Activated CD4-positive, CD25-positive, alpha-beta regulatory T cell treated with anti-CD3 and anti-CD28 coated beads, Interleukin-2, amount 50 U/mL, for 16 hours (primary cell): ENCODE measurements at places on chromosomes 2 and 18.

GRCh38 chr2:8003462-8004075 is 678.3 kb upstream of the ID2 start:
- no peak for DNase-seq

DNA sequence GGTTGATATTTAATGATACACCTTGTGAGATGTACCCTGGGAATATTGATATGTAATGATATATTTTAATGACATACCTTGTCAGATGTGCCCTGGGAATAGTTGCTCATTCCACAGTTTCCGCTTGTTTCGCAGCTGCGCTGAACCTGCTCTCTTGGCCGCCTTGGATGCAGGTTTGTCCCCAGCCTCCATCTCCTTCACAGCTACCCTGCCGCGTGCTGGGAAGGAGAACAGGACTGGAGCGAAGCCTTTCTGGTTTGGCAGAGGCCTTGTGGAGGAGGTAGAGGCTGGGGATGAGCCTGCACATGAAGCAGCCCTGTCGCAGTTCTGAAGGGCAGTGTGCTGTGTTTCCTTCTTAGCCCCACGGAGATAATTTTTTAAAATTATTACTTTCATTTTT is 14.6 kb downstream of the ATG4B start:
- DNase-seq = no peak

- DNase-seq = no peak
These were observed 181.6 kb upstream of the GALNT5 start for GRCh38 chr2:157075924-157076323.

DNA sequence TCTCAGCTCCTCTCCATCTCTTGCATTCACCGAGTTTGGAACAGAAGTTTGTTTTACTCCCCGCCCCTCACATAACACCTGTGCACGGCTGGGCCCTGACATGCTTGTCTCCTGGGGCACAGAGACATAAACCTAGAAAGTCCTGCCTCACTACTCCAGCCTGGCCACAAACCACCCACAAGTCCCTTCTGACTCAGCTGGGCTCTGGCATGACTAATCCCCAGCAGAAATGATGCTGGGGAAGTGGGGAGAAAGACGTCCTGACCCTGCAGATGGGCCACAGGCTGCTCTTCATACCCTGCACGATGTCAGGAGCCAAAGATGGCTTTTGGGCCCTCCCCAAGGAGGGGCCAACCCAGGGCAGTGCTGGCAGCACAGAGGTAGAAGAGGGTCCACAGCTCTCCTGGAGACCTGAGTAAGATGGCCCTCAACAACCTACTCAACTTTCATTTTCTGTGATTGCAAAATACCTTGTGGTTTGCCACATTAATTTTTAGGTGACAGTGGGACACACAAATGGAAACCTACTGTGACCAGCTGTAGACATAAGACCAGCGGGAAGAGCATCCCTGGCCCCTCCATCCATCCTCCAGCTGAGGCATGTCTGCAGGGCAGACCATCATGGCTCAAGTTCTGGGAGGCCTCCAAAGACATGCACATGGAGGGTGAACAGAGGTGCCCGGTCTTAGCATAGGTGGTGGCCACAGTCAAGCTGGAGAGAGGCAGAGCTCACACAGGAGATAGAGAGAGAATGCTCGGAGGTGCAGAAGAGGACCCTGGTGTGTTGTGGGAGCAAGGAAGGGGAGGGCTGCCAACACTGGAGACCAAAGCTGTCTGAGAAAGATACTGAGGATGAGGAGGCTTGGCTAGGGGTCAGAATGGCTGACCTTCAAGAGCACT is 40.0 kb downstream of the DNMT3A start:
- DNase-seq = no peak

GRCh38 chr2:216548901-216549331 is 50.3 kb downstream of the RPL37A start:
- no peak for DNase-seq

DNA sequence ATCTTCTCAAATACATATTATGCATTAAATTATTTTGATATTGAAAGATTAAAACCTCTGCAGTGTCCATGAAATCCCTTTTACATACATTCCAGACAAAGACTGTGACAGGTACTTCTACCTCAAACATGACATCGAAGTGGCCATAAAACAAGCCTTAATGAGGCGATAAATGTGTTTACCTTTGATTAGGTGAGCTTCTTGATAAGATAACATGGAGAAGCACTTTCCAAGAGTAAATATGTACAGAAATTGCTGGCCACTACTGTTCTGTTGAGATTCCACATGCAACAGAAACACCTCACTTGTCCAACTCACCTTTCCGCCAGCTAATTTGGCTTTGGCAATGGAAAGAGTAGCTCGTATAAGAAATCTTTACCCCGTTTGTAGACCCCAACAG is 55.2 kb downstream of the ZEB2 start:
- no peak for DNase-seq

GRCh38 chr18:70005580-70005979 is 57.9 kb upstream of the CD226 start:
- no peak for DNase-seq

GRCh38 chr2:148023861-148024260 is 3.0 kb downstream of the MBD5 start:
- no peak for DNase-seq

- no peak for DNase-seq
These were observed 97.2 kb upstream of the FAM136A start for GRCh38 chr2:70399046-70399445.

DNA sequence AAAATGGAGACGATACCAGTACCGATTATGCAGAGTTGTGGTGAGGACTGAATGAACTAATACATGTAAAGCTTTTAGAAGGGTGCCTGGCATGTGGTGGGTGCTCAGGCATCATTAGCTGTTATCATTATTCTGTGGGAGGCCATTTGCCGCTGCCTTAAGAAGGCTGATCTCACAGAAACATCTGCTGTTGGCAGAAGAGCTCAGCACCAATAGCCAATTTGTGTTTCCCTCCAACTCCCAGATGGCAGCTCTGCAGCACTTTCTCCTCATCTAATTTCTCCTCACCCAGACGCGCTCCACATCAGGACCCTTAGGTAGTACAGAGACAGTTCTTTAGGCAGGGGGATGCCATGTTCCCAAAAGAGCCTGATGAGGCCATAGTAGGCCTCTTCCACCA is 15.8 kb upstream of the CYP1B1 start:
- no peak for DNase-seq

- DNase-seq = peak; percentile 35
These were observed 117.3 kb downstream of the LPIN1 start for GRCh38 chr2:11863513-11864328.

- no peak for DNase-seq
These were observed 225.8 kb downstream of the RNF152 start for GRCh38 chr18:61666876-61667590.

- no peak for DNase-seq
These were observed 31.9 kb upstream of the CDH2 start for GRCh38 chr18:28208712-28209265.
